ENCODE measurements at places on chromosomes 12 and 14.

DNA sequence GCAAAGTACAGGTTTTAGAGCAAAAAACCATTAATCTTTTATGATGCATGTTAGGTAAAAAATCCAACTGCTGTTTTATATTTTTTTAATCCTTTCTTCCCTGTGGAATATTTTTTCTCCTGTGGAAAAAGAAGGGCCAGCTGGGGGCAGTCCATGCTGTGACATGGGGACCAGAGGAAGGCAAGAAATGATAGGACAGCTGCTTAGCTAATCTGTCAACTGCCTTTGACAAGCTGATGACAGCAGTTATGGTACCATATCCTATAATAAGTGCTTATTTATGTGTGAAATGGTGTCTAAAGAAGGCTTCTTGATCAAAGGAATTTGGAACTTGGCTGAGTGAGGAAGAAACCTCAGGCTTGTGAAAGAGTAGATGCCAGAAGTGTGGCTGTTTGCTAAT, 452.4 kb upstream of the NOVA1 start:
- no peak for DNase-seq

- no peak for DNase-seq
These were observed 27.9 kb downstream of the SYNE3 start for GRCh38 chr14:95488376-95489213.

DNA sequence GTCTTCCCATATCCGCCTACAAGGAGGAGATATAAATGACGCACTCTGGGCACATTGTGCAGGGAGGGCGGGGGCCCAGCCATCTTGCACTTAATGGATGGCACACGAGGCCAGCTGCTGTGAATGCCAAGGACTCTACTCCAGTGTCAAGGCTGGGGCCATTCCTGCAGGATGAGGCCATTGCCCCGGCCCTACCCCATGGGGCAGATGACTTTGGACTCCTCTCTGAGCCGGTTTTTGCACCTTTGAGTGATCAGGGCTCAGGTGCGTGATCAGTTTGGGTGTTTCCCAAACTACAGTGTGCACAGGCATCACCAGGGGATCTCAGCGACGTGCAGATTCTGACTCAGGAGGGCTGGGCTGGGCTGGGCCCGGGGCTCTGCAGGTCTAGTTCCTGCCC, 16.1 kb downstream of the MMAB start:
- DNase-seq = no peak

DNA sequence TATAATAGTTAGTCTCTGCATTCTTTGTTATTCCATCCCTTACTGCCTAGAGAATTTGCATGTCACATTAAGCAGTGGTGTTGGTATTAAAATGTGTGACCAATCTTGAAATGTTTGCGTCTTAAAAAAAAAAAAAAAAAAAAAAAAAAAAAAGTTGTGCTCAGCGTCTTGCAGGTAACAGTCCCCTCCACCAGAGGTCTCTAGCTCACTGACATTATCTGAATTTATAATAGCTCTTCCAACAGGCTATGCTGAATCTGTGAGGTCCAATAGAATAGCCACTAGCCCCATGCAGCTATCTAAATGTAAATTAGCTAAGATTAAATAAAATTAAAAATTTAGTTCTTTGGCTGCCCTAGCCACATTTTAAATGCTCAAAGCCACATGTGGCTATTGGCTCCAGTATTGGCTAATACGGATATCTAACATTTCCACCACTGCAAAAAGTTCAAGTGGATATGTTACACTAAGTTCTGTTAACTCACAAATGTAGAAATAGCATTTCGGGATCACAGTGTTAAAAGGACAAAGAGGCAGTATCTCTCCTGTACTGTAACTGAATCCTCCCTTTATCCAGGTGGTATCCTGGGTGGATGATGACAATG, 28.7 kb downstream of the NKX2-8 start:
- no peak for DNase-seq

- DNase-seq = no peak
These were observed 41.8 kb downstream of the CORO1C start for GRCh38 chr12:108689314-108690190.

- DNase-seq = no peak
These were observed 2.4 kb downstream of the GZMH start for GRCh38 chr14:24607081-24607480.

GRCh38 chr14:95314609-95315008, 5.1 kb downstream of the CLMN start:
- DNase-seq = no peak

GRCh38 chr12:72011374-72011773, 72.7 kb downstream of the TPH2 start:
- no peak for DNase-seq

- DNase-seq = no peak
These were observed 42.8 kb downstream of the FOXN4 start for GRCh38 chr12:109266106-109266879.

- DNase-seq = no peak
These were observed 74.6 kb downstream of the PPP2R5C start for GRCh38 chr14:101836135-101836534.

DNA sequence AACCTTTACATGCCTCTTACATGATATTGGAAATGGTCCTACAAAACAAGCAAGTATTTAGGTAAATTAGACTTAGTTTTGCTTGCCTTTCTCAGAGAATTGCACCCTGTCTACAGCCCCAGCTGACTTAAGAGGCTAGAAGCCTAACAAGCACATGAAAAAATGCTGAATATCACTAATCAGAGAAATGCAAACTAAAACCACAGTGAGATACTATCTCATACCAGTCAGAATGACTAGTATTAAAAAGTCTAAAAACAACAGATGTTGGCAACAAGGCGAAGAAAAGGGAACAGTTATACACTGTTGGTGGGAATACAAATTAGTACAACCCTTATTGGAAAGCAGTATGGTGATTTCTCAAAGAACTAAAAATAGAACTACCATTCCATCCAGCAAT, 103.8 kb downstream of the EGLN3 start:
- no peak for DNase-seq

- no peak for DNase-seq
These were observed 109.6 kb downstream of the DYRK2 start for GRCh38 chr12:67758119-67758518.

DNA sequence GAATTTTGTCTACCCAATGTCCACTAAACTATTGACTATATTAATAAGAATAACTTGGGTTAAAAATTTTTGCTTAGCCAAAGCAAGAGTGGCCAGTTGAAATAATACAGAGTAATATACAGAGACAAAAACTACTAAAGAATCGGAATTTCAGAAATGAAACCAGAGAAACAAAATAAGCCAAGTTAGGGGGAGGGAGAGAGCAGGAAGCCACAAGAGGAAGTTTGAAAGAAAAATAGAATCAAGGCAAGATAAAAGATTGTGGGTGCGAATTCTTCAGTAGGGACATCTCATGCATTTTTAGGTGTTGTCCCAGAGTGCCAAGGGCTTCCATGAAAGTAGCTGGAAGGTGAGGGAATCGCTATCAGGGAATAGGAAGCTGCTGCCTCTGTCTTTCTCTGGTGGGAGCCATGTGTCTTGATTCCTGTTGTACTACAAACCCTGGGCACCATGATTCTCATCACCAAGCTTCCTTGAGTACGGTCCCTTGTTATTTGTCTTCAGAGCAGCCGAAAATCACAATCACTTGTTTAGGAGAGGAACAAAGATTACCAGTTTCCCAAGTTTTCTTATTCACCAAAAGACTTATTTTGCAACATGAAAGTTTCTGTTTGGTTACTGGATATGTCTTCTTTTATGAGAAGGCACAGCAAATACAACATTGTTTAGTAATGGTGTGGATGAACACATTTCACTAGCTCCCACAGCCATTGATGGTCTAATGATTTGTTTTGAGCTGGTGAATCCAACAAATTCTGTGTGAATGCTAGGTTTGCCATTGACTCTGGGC, 16.7 kb downstream of the NEUROD4 start:
- no peak for DNase-seq

GRCh38 chr12:113840401-113841042, 125.6 kb downstream of the RBM19 start:
- no peak for DNase-seq

GRCh38 chr12:126040307-126040706, 975.1 kb downstream of the AACS start:
- no peak for DNase-seq

DNA sequence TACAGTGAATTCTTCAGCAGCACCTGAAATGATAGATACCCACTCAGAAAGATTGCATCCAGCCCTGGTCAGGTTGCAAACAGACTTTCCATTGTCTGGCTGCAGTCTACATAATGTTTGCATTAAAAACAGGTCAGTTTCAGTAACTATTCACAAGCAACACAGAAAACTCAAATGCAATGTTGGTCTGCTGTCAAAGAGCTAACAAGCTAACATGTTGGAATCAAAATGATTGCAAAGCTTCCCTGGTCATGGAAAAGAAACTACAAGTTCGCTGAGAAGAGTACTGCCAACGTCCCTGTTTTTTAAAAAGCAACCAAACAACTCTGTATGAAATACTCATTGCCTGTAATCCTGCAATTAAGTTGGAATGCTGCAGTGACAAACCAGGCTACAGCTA, 374.7 kb downstream of the ADAMTS20 start:
- DNase-seq = no peak

DNA sequence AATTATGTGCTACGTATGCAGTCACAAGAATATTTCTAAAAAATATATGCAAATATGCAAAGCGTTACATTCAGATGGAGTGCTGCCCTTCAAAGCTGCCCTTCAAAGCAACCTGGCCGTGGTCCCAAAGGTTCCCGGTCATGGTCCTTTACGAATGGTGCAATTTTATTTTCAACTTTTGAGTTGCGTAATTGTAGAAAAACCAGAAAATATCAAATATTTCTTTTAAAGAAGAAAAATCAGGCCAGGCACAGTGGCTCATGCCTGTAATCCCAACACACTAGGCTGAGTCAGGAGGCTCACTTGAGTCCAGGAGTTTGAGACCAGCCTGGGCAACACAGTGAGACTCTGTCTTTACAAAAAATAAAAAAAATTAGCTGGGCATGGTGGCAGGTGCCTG, 21.4 kb downstream of the CLSTN3 start:
- DNase-seq = no peak

- DNase-seq = no peak
These were observed 384.5 kb downstream of the EMP1 start for GRCh38 chr12:13581031-13581430.

- DNase-seq = no peak
These were observed 278.3 kb downstream of the SEC23A start for GRCh38 chr14:38824706-38825105.

GRCh38 chr12:122052285-122052684, 26.3 kb upstream of the MLXIP start:
- no peak for DNase-seq

- DNase-seq = no peak
These were observed 5.8 kb downstream of the ANKRD9 start for GRCh38 chr14:102503641-102504327.

DNA sequence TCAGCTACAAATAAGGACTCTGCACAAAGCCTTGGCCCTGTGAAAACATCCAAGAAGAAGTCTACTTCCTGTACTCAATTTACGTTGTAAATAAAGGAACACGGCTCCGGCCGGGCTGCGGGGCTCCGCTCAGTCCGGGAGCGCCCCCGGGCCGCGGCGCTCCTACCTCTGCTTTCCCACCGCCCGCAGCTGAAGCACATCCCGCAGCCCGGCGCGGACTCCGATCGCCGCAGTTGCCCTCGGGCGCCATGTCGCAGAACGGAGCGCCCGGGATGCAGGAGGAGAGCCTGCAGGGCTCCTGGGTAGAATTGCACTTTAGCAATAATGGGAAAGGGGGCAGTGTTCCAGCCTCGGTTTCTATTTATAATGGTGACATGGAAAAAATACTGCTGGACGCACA, 502.3 kb upstream of the FOXG1 start:
- DNase-seq = no peak

GRCh38 chr12:74515849-74516248, 21.8 kb upstream of the ATXN7L3B start:
- no peak for DNase-seq

- DNase-seq = no peak
These were observed 817.0 kb downstream of the FLRT2 start for GRCh38 chr14:86346818-86347384.

DNA sequence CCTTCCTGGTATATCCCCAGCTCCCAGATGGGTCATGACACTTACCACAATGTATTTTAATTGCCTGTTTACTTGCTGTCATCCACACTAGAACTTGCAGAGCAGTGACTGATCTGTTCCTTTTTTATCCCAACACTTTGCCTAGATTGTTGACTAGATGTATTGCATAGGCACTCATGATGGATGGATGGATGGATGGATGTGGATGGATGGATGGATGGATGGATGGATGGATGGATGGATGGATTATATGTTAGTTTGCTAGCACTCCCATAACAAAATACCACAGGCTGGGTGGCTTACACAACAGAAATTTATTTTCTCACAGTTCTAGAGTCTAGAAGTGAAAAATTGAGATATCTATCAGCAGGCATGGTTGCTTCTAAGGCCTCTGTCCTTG, 8.7 kb upstream of the CKAP4 start:
- no peak for DNase-seq

DNA sequence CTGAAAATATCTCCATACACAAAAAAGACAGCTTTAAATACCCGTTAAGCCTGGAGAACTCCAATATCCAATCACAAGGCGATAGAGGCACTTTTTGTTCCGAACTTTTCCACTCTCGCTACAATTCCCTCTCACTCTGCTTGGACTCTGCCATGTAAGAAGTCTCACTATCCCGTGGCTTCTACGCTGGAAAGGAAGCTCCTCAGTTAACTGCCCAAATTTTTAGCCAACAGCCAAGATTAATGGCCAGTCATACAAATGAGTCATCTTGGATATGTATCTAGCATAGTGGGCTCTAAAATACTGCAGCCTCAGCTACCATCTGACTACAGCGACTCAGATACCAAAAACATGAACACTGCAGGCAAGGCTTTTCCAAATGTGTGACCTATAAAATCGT, 45.5 kb upstream of the RERGL start:
- no peak for DNase-seq

DNA sequence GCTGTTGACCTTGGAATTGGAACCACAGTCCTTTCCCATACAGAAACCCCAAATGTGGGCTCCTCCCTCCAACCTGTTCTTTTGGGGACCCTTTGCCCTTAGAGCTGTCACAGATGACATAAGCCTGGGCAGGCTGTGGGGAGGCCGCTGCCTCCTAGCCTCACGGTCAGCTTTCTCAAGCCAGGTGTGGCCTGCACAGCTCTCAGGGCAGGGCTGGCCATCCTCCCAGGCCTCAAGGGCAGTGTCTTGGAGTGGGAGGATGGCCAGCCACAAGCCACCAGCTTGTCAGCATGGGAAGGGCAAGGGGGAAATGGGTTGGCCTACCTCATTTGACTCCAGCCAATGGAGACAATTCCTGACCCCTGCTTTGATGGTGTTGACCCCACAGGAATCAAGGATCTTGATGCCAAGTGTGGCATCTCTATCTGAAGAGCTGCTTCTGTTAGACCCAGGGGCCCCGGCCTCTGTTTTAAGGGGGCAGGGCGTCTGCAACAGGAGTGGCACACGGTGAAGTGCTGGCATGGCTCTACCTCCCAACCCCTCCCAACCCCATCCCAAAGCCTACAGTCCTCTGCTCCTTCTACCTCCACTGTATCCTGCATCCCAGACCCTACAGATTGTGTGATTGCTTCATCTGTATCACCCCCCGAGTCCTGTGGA, 11.5 kb downstream of the CBLN3 start:
- no peak for DNase-seq

DNA sequence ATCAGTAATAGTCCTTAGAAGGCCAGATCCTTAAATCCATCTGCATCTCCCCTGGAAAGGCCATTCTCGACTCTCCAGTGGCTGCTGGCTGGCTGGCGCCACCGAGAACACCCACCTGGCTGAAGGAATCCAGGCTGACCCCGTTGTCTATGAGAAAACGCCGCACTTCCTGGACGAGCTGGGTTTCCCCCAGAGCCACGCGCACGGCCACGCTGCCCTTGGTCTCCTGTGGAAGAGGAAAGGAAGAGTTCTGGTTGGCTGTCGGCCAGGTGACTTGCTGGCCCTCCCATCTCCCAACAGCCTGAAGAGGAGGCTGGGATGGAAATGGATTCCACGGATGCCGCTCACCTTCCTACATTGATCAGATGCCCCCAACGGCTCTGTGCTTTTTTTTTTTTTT, 23.9 kb downstream of the RBM19 start:
- DNase-seq = no peak

All from activated CD8-positive, alpha-beta memory T cell treated with anti-CD3 and anti-CD28 coated beads for 48 hours (primary cell).